Activated effector memory CD4-positive, alpha-beta T cell treated with anti-CD3 and anti-CD28 coated beads, Interleukin-2, amount 50 U/mL, for 16 hours (primary cell): ENCODE measurements at places on chromosomes 12 and 14.

GRCh38 chr14:51490205-51490604, 161.5 kb upstream of the FRMD6 start:
- DNase-seq = no peak

GRCh38 chr12:102902093-102902492, 15.0 kb downstream of the PAH start:
- no peak for DNase-seq

- DNase-seq = no peak
These were observed 167.0 kb downstream of the EFCAB11 start for GRCh38 chr14:89787525-89787924.

- DNase-seq = peak; percentile 83
These were observed 12.2 kb downstream of the DEGS2 start for GRCh38 chr14:100147181-100147631.

- no peak for DNase-seq
These were observed 64.8 kb downstream of the HELB start for GRCh38 chr12:66367015-66367667.

DNA sequence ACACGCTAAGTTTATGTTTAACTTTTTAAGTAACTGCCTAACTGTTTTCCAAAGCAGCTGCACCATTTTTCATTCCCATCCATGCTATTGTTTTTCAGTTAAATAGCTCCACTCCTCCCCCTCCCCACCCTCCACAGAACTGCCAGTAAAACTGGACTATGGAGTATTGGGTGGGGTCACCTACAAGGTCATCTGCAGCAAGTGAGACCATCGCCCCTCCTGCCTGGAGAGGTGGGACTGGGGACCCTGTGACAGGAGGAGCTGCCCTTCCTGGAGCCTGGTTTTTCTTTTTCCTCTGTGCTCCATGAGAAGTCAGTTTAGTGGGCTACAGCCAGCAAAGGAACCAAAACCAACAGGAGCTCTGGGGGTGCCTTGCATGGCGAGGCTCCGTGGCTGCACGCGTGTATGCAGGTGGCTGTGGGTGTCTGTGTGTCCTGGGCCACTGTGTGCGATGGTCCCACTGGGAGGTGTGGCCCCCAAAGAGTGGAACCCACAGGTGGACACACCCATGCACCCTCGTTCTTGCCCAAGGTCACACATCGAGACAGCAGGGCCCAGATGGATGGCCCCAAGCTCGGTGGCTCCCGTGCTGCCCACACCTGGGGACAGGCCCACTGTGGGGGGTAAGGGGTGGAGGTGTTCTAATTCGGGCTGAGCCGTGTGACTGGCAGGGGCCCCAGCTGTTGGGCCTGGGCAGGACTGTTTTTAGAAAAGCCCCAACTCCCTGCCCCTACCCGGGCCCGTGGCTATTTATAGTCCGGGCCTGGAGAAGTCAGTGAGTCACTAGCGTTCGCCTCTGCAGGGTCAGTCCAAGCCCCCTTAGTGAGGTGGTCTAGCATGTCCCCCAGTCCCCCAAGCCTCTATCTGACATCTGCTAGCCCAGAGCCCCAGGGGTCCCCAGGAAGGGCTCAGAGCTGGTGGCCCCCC, 2.3 kb upstream of the ADSS1 start:
- DNase-seq = no peak

DNA sequence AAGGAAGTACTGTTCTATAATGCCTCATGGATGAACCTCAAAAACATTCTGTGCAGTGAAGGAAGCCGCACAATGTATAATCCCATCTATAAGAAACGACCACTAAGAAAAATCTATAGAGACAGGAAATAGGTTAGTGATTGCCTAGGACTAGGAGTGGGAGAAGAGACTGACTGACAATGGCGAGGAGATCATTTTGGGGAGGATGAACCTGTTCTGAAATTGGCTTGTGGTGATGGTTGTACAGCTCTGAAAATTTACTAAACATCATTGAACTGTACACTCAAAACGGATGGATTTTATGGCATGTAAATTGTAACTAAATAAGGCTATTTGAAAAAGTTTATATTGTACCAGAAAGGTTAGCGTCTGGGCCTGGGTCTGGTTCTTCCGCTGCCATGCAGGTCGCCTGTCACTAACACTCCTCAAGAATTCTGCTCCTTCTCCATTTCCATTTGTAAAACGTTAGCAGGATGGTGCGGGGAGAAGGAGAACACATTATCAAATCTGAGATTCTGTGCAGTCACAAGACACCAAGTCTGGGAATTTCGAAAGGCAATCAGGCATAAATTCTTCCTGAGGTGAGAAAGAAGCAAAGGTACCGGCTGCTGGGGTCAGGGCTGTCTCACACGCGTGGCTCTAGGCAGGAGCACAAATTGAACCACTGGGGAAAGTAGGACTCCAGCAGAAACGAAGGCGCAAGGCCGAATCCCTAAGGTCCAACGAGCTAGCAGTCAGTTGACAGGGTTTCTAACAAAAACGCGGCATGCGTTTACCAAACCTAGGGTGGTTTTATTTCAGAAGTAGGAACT, 845 bp upstream of the COCH start:
- no peak for DNase-seq

GRCh38 chr14:49692811-49693734, at the start of gene KLHDC1:
KLHDC1 (plus strand) TSS chr14:49693120; CDS start chr14:49693195, 75 bp downstream.
- peak; percentile 92 for DNase-seq

DNA sequence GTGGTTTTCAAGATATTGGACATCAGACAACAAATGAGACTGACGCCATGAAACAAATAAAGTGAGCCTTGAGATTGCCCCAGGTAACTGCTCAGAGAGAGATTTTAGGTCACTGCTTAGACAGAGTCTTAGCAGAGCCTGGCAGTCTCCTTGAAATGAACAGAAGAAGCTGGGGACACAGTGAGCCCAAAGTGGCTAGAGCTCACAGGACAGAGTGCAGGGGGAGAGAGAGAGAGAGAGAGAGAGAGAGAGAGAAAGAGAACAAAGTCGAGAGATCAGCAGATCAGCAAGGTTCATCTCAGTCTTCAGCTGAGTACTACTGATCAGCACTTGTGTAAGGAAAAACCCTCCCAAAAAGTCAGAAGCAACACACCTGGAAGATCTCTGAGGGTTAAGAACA, 147.4 kb downstream of the RMST start:
- DNase-seq = no peak

DNA sequence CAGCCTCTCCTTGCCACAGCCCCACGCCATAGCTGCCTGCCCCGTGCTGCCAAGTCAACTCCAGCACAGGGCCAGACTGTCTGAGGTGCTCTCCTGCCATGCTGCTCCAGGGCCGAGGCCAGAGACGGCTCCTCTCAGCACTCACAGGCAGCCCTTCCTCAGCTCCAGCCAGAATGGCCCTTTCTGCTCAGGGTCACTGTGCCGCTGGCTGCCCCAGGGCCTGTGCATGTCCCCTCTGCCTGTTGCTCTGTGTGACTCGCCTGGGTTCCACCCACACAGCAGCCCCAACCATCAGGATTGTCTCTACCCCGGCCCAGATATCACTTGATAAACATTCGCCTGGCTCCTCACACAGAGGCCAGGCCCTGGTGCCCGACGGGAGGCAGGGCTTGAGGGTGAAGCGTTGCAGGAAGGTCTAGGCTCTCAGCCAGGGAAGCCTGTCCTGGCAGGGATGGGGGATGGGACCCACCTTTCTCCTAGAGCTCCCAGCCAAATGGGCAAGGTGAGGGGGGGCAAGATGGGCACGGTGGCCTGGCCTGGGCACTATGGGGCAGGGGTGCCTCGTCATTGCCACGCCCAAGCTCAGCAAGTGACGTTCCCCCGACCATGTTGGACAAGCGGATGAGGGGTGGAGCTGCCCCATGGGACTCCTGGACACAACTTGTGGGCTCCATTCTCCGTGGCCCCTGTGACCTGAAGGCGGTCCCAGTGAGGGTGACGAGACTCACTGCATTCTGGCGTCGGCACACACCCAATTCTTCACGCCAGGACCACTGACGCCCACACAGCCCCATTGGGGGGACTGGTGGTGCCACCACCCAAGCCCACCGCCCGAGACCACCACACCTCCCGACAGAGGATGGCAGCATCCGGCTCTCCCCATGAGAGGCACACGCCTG, 27.4 kb upstream of the BTBD6 start:
- no peak for DNase-seq

GRCh38 chr14:69268223-69268622, 8.3 kb downstream of the GALNT16 start:
- no peak for DNase-seq

- DNase-seq = no peak
These were observed 84.4 kb upstream of the DDHD1 start for GRCh38 chr14:53237488-53237887.
